Activated B cell treated with CpG ODN at 0.5 μM for 24 hours (primary cell): ENCODE measurements at places on chromosomes 4 and X. TPM values are rescaled to one million over a fixed set of nuclear protein-coding genes. Genes with fewer than 3 reads are reported as not detected.

The MND1 gene
- 0.27 and 0.53 TPM in 2 replicates for total RNA-seq

The GAGE1 gene
- not detected in 2 replicates for total RNA-seq

- DNase-seq: no peak
Observed at GRCh38 chr4:15836362-15836761, 58.2 kb downstream of the CD38 start.

DNA sequence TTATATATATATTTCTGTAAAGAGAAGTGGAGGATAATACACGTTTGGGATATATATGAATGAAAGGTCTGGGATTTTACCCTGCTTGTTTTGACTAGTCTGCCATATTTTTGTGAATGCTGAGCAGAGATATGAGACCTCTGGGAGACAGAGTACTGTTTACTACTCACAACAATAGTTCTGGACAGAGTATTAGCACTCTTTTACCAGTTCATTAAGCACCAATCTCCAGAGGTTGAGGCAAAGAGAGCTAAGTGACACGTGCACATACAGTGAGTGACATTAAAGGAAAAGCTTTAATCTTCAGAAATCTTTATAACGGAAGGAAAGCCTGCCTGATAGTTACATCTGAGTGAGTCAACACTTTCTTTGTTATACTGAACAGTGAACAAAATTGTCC lies 1452.7 kb upstream of the TENM3 start:
- no peak for DNase-seq

DNA sequence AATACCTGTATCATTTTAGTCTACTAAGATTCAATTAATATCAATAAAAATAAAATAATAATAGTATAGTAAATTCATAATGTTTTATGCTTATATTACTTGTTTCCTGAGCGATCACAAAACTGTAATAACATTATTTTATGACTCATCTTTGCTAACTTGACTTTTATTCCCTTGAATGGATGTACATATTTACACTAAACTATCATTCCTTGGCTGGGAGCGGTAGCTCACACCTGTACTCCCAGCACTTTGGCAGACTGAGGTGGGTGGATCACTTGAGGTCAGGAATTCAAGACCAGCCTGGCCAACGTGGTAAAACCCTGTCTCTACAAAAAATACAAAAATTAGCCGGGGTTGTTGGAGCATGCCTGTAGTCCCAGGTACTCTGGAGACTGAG lies 104.0 kb upstream of the SLC34A2 start:
- no peak for DNase-seq

DNA sequence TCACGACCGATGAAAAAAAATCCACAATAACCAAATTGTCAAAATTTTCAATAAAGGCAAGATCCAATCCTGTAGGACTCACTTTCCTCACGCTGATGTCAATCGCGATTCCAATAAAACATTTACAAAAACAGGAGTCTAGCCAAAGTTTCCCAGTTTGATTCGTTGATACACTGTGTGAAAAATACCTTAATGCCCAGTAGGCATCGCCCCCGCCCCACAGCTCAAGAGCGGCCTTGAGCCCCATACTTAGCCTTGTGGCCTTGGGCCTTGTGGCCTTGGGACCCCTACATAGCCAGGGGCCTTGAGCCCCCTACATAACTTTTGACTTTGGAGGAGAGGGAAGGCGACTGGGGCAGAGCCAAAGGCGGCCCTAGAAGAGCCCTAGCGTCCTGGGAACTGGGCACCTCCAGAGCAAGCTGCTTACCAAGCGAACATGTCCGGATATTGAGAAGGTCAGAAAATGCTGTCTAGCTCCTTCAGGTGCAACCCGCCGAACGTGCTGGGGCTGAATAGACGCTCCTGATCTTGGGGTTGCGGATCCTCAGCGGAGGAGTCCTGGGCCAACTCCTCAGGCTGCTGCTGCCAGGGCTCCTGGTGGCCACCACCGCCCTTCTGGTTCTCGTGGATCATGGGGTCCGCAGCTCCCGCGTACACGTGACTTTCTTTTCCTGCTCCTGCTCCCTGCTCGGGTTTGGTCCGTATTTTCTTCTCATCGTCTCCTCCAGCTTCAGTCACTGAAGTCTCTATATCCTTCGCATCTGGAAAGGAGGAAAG lies 62.9 kb downstream of the RHOXF2B start:
- DNase-seq: no peak

DNA sequence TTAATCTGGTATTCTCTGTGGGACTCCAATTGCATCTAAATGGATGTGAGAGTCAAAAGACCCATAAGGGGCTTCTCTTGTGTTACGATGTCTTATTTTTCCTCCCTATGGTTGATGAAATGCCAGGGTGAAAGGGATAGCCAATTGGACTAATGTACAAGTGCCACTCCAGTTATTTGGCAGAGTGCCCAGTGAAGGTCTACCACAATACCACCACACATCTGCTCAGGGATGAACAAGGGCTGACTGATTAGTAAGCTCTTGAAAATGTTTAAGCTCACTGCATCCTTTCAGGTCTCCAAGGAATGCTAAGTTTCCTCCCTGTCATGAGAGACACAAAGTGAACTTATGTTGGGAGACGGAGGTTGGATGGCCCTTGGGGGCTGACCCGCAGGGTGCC lies 57.8 kb downstream of the HEPH start:
- no peak for DNase-seq
